ENCODE measurements at places on chromosomes 7 and 10.

GRCh38 chr7:70044981-70045380 lies 446.7 kb downstream of the AUTS2 start:
- DNase-seq, result no peak

DNA sequence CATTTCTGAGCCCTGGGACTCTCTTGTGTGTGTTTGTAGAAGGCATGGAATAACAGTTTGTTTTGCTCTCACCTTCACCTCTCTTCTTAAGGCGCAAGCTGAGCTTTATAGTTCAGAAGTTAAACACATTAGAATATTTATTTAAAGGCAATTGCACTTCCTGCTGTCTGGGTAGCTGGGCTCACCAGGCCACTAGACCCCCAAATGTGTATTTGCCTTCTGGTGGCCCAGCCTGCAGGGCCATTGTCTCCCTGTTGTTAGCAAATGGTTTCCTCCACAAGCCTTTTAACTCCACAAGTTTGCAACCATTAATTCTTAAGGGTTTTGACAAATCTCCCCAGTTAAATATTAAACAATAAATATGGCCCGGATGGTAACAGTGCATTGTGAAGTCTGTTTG lies 31.1 kb upstream of the NEUROD6 start:
- DNase-seq, result no peak

DNA sequence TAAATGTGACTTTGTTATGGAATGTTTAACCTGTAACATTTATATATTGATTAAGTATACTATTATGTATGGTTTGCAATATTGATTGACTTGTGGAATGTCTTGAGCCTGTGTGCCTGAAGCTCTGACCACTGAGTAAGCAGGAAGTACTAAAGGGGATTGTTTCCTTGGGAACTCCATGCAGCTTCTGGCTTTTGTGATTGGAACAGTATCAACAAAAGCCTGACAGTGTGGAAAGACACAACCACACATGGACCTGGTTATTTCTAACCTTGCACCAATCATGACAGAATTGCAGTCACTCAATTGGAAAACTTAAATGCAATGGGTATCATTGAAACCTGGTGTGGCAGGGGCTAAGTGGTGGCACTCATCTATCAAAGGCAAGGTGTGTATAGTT lies 45.5 kb upstream of the PIK3CG start:
- no peak for DNase-seq

GRCh38 chr7:94394109-94394436 lies 622 bp upstream of the COL1A2 start:
- DNase-seq, result no peak

GRCh38 chr7:521221-522070 lies 1.8 kb upstream of the PDGFA start:
- no peak for DNase-seq

GRCh38 chr10:117001144-117001543 lies 3.8 kb downstream of the SHTN1 start:
- no peak for DNase-seq

- DNase-seq, result no peak
Observed at GRCh38 chr7:16652888-16653287, 6.9 kb downstream of the BZW2 start.

- no peak for DNase-seq
Observed at GRCh38 chr10:121222842-121223241, 371.7 kb downstream of the WDR11 start.

- no peak for DNase-seq
Observed at GRCh38 chr7:23343102-23343501, 44.0 kb downstream of the MALSU1 start.

GRCh38 chr10:116059320-116059719 lies 213.7 kb downstream of the GFRA1 start:
- DNase-seq, result no peak

DNA sequence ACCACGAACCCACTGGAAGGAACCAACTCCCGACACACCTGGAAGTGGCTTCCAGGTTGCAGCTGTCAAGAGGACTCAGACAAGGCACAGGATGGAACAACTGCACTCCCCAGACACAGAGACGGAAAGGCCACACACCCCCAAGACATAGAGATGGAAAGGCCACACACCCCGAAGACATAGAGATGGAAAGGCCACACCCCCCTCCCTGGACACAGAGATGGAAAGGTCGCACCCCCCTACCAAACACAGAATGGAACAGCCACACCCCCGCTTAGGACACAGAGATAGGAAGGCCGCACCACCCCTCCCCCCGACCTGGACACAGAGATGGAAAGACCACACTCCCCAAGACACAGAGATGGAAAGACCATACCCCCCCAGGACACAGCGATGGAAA lies 7.6 kb downstream of the ZNF511 start:
- DNase-seq, result no peak

DNA sequence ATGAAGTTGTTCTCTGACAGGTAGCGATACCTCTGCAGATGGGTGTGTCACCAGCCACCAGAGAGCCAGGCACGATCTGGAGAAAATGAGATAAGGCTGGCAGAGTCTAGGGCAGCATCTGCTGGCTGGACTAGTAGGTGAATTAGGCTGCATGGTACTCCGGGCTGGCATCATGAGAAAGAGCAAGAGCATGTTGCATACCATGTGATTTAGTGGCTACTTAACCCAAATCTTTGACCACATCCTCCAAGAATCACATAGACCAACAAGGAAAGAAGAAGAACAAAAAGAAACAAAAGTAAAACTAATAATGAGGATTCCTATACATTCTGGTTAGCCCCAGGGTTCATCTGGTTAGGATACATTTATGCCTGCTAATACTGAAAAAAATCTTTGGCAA lies 23.4 kb upstream of the FAM170B start:
- no peak for DNase-seq

- no peak for DNase-seq
Observed at GRCh38 chr10:48444266-48444665, 137.8 kb downstream of the MAPK8 start.

DNA sequence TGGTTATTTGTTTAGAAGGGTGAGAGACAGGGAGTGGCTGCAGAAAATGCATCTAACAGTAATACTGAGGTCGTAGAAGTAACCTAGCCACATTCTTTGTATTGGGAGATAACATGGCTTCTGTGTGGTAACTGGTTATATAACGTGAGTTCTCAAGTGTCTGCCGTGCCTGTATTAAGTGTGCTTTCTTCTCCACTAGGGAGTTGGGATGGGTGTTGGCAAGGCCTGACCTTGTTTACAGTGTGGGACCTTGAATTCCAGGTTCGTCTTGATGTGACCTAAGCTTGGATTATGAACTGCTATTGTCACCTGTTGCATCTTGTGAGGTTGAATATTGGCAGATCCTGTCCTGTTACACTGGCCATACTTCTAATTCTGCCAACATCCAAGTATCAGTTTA lies 145.3 kb upstream of the NAMPT start:
- DNase-seq, result no peak

- no peak for DNase-seq
Observed at GRCh38 chr7:200704-201103, 8.3 kb downstream of the FAM20C start.

DNA sequence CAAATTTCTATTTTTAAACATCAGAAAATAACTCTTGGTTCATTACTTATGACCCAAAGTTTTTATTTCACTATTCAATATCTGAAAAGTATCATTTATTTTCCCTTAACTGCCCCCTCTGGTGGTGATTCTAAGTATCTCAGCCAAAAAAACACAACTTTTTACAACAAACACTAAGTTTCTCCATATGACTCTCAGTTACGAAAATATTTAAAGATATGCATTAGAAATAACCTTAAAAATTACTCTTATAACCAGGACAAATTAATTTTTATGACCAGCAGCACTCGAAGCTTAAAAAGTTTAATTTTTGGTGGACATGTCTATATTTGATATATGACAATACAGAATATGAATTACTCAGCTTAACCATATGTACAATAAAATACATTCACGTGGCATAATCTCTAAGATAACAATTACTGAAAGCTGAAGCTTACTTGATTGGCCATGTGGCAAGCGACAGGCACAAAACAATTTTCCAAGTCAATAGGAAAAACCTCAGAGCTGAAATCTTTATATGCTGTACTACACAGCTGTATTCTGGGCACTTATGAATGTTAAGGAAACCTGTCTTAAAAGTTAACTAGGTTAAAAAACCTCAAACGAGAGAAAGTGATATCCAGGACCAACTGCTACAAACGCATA lies 2.3 kb downstream of the HNRNPA2B1 start:
- DNase-seq, result peak; percentile 30

DNA sequence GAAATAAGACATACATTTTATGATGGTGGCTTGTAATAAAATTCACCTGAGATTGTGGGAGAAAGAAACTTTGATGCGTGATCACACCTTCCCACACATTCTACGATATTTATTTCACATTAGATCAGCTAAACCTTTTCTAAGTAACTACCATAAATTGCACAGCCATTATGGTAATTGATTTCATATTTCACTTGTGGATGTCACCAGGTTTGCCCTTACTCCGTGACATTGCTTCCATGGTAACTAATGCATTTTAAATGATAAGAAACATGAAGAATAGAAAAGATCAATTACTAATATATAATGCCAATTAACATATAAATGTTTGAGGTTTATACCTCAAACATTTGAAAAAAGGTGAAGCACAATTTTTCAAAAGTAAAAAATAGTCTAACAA lies 35.8 kb upstream of the SMIM30 start:
- DNase-seq, result no peak

DNA sequence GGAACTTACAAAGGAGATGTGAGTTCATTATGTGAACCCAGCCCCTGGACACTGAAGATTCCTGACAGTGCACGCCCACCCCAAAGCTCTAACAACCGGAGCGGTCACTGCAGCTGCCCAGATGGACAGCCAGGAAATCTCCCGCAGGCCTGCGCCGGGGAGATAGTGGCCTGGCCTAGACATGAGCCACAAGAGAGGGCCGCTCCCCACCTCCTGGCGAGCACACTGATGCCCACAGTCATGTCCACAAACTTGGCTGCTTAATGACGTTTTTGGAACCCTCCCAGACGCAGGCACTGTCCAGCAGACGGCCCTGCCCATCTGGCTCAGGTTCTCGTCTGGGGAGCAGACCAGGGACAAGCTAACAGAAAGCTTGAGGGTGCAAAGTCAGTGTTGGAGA lies 34.2 kb downstream of the TCERG1L start:
- DNase-seq, result no peak

GRCh38 chr10:71138166-71138830 lies 74.1 kb upstream of the UNC5B start:
- DNase-seq, result no peak

- no peak for DNase-seq
Observed at GRCh38 chr7:99822731-99823718, 4.8 kb upstream of the CYP3A43 start.

DNA sequence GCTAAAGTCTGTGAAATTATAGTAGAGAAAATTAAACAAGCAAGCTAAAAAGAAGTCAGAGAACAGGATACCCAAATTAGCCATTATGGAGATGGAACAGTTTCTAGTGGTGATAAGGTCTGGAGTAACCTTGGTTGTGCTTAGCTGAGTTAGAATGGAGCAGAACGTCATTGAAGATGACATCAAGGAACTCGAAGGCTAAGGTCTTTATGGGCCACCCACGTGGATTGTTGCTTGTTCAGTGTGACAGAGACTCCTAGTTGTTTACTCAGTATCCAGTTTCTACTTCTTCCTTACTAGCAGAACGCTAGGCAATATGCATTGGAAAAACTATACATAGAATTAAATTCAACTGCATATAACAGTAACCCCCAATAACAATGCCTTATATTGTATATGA lies 39.7 kb downstream of the AHCYL2 start:
- no peak for DNase-seq

DNA sequence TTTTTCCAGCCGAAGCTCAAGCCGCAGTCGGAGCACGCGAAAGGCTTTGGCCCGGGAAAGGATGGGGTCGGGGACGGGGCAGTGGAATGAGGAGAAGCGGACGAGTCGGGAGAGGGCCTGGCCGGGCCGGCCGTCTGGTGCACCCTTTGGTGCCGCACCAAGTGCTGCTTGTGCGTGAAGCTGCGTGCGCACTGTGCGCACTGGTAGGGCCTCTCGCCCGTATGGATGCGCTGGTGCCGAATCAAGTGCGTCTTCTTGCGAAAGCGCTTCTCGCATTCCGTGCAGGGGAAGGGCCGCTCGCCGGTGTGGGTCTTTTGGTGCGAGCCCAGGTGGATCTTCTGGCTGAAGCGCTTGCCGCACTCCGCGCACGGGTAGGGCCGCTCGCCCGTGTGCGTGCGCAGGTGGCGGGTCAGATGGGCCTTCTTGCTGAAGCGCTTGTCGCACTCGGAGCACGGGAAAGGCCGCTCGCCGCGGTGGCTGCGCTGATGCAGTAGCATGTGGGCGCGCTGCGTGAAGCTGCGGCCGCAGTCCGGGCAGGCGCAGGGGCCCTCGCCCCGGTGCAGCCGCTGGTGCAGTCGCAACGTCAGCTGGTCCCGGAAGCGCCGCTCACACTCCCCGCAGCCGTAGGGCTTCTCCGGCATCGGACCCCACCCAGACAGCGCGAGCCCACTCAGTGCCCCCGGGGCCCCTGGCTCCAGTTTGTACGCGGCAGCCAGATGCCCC lies 7.8 kb downstream of the ZNF467 start:
- DNase-seq, result no peak

GRCh38 chr10:124420254-124420653 lies 1.5 kb upstream of the OAT start:
- no peak for DNase-seq

- DNase-seq, result no peak
Observed at GRCh38 chr7:142153400-142153799, 41.9 kb downstream of the MGAM2 start.
